ENCODE measurements at places on chromosomes 16 and 17.

GRCh38 chr17:78764871-78765270 lies 17.2 kb downstream of the CYTH1 start:
- peak; percentile 45 for DNase-seq

GRCh38 chr17:76510831-76511244 lies 9.6 kb upstream of the RHBDF2 start:
- DNase-seq: no peak

GRCh38 chr16:4198816-4199215 lies 43.1 kb downstream of the SRL start:
- DNase-seq: no peak

- peak; percentile 4 for DNase-seq
These were observed 8.6 kb downstream of the USP32 start for GRCh38 chr17:60383379-60383778.

DNA sequence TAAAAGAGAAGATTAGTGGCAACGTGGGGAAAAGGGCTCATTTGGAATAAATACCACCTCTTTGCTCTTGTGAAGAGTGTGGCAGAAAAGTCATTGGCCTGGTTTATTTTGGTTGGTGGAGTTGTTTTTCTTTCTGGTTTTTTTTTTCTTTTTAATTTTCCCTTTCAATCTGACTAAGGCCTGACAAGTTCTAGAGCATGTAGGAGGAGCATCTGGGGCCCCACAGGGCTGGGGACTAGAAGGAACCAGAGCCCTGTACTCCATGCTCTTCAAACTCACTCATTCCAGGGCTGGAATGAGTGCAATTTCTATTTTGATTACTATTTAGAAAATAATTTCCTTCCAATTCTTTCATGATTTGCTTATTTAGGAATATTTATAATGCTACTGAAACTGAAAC lies 13.3 kb downstream of the IRX5 start:
- no peak for DNase-seq

All from NCI-H2227 treated with DMSO at 0.1 percent for 48 hours (cell line).